ENCODE measurements at places on chromosomes 12 and 14.

GRCh38 chr14:103301512-103302354 lies 32.3 kb upstream of the EIF5 start:
- no peak for DNase-seq

DNA sequence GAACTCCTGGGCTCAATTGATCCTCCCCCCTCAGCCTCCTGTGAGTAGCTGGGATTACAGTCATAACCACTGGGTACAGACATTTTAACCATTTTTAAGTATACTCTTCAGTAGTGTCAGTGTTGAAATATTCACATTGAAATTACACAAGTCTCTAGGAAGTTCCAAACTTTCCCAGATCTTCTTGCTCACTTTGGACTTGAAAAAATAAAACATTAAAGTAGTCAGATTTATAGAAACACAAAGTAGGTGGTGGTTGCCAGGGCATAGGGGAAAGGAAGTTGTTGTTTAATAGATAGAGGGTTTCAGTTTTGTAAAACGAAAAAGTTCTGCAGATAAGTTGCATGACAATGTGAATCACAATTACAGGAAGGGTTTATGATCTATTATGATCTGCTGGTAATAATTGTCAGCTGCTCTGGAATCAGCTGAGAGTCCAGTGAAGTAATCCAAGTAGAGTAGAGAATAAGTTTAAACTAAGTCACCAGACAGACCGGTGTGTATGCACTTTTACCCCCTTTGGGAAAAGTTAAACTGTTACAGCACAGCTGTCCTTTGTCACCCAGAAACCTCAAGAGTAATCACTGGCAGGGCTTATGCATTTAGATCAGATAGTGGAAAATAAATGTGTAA lies 27.4 kb downstream of the PCNX1 start:
- no peak for DNase-seq

GRCh38 chr12:38392554-38393144 lies 76.1 kb downstream of the ALG10B start:
- DNase-seq, result no peak

DNA sequence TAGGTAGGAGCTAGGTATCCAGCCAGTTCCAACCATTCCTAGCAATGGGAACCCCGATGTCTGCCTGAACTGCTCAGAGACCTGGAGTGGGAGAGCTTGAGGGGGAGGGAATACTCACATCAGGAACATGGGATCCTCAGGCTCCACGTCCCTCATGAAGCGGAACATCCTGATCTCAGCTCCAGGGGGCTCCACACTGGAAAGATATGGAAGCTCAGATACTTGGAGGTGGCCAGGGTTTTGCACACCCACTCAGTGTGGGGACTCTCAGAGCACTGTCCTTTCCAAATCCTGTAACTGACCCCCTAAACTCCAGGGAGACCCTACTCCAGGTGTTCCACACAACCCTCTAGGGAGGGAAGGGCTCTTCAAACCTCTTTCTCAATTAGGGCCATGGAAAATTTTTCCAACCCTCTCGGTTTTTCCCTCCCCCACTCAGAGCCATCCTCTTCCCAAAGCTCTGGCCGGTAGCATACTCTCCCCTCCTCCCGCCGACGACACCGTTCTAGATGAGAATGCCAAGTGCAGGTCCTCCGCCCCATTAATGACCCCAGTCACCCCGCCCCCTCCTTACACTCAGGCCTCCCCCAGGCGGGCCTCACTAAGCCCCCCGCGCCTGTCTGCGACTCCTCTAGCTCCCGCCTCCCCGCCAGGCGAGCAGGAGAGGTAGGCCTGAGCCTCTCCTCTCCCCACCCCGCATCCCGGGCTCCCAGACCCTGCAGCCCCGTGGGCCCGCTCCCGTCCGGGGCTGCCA lies 597 bp downstream of the MLF2 start:
- no peak for DNase-seq

GRCh38 chr12:46657453-46658411 lies 168.1 kb downstream of the SLC38A4 start:
- no peak for DNase-seq

DNA sequence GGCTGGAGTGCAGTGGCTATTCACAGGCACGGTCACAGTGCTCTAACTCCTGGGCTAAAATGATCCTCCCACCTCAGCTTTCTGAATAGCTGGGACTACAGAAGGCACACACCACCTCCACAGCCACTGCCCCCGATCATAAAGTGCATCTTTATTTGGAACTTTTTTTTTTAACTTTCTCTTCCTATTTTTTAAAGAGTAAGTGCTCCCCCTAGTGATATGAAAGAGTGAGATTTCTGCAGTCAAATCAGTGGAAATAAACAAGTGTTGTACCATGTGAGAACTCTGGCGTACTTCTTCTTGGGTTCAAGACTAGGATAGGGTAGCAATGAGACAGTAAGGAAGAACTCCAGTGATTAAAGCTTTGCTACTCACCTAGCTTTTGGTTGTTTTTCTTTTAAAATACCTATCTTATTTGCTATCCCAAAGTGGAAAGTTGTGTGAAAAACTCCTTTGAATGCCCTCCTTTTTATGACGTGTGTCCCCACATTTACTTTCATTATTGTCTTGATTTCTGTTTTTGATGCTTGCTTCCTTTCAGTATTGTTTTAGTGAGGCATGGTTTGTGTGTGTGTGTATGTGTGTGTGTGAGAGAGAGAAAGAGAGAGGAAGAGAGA lies 6.6 kb downstream of the PPP4R4 start:
- no peak for DNase-seq

DNA sequence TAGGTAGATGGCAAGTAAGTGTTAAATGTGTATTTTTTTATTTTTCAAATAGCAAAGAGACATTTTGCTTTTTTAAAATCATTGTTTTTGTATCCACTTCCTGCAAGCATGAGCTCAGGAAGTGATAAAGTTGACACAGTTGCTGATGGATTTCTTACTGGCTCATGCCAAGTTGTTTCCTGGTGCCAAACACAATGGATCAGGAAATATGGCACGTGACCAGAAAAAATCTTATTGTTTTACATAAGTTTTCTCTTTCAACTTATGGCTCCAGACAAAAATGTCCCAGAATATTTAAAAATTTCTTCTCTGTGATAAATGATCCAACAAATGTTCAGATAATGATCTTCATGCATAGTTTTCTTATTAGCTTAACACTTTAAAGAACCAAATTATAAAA lies 1279.1 kb upstream of the FLRT2 start:
- no peak for DNase-seq

DNA sequence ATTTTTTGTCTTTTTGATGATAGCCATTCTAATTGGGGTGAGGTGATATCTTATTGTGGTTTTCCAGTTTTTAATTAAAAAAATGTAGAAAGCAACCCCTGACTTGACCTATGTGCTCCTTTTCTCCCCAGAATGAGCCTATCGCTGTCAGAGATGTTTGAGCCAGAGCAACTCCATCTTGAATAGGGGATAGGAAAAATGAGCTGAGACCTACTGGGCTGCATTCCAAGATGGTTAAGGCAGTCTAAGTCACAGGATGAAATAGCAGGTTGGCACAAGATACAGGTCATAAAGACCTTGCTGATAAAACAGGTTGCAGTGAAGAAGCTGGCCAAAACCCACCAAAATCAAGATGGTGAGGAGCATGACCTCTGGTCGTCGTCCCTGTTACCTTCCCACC lies 13.8 kb downstream of the ERP27 start:
- no peak for DNase-seq

- no peak for DNase-seq
These were observed 24.3 kb upstream of the RGS6 start for GRCh38 chr14:71907793-71908515.

GRCh38 chr14:26304056-26304455 lies 293.8 kb downstream of the NOVA1 start:
- no peak for DNase-seq

- DNase-seq, result no peak
These were observed 79.9 kb downstream of the SPRING1 start for GRCh38 chr12:116657921-116658495.

DNA sequence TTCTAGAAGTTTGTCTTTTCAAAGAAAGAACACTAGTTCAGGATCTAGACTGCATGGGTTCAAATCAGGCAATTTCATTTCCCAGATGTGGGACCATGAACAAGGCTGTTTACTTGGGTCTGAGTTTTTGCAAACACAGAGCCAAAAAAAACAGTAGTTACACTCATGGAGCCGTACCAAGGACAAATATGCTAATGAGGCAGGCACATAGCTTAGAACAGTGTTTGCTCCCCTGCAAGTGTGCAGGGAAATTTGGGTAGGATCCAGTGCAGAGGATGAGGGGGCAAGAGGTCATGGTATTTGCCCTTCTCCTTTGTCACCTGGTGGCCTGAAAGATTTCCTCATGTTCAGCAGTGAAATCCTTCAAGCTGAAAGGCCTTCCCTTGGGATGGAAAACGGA lies 860.4 kb downstream of the VRK1 start:
- no peak for DNase-seq

DNA sequence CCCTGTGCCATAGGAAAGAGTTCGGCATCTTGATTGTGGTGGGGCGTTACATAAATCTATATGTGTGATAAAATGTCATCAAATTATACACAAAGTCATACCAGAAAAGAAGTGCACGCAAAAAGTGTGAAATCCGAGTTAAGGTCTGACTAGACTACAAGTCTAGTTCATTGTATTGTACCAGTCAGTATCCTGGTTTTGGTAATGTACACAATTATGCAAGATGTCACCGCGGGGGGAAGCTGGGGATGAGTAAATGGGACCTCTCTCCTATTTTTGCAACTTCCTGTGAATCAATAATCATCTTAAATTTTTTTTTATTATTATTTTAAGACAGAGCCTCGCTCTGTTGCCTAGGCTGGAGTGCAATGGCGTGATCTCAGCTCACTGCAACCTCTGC lies 43.2 kb upstream of the BCL11B start:
- no peak for DNase-seq

GRCh38 chr12:47114481-47114892 lies 34.7 kb upstream of the AMIGO2 start:
- DNase-seq, result no peak
